ENCODE measurements at places on chromosomes 1 and 21.

DNA sequence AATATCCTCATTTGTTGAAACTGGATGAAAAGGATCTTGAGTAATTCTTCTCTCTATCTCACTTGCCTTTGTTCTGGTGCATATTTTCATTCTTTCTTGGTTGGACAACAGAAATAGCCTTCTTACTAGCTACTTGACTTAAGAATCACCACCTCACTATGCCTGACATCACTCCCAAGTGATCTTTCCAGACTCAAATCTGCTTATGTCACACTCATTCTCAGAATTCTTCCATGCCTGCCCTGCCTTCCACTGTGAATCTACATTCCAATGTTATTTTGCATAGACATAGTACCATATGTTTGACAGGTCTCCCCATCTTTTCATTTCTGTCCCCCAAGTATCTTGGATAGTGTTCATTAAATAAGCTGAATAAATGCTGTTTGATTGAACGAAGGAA, 78.5 kb upstream of the DPYD start:
- DNase-seq: no peak

GRCh38 chr1:85047144-85047471, 1.2 kb downstream of the MCOLN3 start:
- no peak for DNase-seq

DNA sequence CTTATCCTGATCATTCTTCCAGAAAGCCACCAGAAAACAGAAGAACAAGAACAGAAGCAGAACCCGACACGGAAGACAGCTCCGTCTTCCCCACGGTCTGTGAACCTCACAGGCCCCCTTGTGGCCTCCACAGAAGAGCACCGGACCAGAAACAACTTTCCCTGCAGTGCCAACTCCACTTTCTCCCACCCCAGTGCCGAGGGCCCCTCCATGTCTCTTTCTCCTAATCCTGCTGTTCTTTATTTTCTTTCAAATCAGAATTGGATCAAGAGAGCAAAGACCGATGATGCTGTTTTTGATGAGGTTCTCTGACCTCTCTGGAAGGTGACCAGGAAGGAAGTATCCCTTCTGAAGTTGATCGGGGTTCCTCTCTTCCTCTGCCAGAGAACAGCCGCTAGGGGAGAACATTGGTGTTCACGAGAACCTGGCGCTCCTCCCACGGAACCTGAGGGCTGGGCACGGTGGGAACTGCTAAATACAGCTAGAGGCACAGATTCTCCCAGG, 58.9 kb upstream of the CTTNBP2NL start:
- no peak for DNase-seq

- no peak for DNase-seq
Measured at GRCh38 chr1:235902677-235903542, 36.2 kb upstream of the LYST start.

- no peak for DNase-seq
Measured at GRCh38 chr1:66315671-66316070, 218.3 kb upstream of the SGIP1 start.

GRCh38 chr1:61268546-61269240, 186.3 kb downstream of the NFIA start:
- no peak for DNase-seq

DNA sequence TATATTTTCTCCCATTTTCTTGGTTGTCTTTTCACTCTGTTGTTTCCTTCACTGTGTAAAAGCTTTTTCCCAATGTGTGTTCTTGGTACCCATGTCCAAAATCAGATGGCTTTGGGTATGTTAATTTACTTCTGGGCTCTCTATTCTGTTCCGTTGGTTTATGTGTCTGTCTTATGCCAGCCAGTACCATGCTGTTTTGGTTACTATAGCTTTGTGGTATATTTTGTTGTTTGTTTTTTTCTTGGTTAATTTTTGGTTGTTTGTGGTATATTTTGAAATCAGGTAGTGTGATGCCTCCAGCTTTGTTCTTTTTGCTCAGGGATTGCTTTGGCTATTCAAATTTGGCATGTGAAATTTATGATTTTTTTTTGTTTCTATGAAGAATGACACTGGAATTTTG, 67.2 kb downstream of the SWT1 start:
- DNase-seq: no peak

GRCh38 chr1:199007423-199007822, 368.6 kb downstream of the PTPRC start:
- DNase-seq: no peak

DNA sequence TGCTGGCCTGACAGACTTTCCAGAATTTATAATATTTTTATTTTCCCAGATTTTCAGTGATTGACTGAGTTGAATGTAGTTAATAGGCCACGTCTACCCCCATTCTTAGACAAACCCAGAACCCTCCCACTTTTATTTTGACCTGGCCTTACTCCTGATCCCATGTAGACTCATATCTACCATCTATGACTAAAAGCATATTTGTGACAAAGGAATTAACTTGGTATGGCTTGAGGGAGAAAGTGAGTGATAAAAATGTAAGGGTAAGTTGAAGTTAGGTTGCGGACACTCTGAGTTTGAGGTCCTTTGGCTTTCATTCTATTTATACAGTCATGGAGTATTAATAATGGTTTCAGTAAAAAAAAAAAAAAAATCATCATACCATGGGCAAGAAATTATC, 168.4 kb downstream of the KCNK2 start:
- no peak for DNase-seq

DNA sequence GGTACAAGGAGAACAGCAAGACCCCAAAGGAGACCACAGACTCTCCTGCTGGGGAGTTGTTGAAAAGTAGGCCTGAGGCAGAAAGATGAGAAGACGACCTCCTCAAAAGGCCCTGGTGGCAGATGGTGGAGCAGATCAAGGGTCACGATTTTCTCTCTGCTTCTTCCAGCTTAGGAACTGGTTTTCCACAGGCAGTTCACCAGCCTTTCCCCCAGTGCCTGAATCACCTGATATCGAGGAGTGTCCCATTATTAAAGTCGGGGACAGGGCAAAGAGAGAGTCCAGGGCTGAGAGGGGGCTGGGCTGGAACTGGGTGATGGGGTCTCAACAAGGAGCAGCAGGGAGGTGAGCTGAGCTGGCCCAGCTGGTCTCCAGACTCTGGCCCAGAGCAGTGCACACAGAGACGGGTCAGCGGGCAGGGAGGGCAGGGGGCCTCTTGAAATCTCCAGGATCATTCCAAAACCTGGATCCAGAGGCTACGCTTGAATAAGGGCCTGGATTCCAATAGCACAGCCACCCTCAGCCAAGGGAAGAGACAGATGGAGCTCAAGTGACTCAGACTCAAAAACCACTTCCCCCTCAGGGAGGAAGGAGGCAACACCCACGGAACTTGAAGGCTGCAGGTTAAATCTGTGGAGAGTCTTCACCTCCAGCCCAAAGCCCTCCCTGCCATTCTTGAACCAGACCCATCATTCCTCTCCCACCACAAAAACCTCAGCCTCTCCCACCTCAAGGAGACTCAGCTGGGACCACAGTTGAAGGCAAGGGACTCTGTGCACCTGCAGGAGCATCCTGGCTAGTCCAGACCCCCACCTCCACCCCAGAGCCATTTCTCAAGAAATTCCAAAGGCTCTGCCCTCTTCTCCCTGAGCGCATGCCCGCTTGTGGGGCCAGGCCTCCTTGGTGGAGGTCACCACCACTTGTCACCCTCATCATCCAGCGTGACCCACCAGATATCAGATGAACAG, at the start of gene S100A5:
TSS of gene S100A5 (minus strand) at position 541 of the 968 bp plus-strand sequence. CDS start 743 bp downstream, outside the sequence.
- DNase-seq: no peak

DNA sequence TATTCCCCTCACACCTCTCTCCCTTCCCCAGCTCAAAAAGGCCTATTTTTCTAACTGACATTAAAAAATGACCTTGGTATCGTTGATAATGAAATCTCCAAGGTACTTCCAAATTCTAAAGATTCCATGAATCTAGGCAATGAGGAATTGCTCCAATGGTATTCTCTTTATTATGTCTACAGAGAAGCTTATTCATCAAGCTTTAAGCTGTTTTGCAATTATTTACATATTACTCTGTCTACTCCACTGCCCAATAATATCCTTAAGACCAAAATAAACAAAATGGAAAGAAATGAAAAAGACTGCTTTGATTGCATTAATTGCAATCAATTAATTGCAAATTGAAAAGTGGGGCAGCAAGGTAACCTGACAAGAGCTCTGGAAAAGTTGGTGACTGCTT, 7.9 kb downstream of the PLPP3 start:
- DNase-seq: no peak

DNA sequence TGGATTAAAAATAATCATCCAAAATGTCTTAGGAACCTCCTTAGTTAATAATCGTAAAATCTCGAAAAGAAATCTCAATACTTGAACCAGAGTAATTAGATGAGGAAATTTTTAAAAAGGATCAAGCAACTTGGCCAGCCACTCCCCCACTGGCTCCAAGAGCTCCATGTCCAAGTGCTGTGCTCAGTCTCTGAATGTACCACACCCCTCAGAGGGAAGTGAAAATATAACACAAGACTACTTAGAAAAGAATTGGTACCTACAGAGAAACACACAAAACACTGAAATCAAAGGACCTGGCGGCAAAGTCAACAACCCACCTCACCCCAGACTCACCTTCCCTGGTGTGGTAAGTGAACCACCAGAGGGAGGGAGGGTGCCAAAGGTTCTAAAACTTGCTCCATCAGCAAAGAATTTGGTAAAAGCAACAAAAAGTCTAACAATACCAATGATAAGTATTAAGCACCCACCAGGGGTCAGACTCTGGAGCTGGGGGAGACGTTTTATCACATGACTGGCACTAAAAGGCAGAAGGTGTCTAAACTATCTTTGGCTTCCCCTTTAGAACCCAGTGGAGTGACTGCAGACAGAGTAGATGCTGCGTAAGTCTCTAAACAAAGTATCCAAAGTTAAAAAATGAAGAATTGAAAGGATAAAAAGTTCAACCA, 14.0 kb downstream of the LBR start:
- DNase-seq: no peak

DNA sequence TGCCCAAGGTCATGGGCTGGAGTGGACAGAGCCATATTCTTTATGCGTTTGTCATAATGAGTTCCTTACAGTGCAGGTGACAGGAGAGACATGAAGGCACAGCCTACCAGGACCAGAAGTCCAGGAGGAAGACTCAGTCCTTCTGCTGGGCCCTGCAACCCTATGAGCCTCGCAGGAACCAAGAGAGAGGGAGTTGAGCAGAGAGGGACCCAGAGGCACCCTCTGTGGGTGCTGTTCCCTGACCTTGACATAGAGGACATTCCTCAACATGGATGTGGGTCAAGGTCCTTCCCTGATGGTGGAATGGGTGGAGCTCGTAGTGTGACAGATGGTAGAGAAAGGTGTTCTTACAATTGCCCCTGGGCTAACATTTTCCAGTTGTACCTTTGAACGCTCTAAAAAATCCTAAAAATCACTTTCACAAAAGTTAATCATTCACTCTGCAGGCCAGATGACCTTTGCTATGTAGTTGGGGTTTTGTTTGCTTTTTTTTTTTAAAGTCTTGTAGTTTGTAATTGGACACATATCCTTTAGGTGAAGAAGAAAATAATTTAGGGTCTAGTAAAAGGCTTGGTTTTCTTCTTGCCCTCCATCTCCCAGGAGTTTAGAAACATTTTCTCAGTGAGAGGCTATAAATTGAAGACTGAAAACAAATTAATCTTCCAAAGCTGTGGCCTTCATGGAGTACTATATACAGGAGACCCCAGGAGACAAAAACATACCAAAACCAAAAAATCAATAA, 41.9 kb downstream of the MAB21L3 start:
- no peak for DNase-seq

GRCh38 chr1:92465256-92465647, 21.5 kb downstream of the GFI1 start:
- DNase-seq: no peak

- DNase-seq: no peak
Measured at GRCh38 chr1:178521241-178521640, 8.3 kb downstream of the TEX35 start.

DNA sequence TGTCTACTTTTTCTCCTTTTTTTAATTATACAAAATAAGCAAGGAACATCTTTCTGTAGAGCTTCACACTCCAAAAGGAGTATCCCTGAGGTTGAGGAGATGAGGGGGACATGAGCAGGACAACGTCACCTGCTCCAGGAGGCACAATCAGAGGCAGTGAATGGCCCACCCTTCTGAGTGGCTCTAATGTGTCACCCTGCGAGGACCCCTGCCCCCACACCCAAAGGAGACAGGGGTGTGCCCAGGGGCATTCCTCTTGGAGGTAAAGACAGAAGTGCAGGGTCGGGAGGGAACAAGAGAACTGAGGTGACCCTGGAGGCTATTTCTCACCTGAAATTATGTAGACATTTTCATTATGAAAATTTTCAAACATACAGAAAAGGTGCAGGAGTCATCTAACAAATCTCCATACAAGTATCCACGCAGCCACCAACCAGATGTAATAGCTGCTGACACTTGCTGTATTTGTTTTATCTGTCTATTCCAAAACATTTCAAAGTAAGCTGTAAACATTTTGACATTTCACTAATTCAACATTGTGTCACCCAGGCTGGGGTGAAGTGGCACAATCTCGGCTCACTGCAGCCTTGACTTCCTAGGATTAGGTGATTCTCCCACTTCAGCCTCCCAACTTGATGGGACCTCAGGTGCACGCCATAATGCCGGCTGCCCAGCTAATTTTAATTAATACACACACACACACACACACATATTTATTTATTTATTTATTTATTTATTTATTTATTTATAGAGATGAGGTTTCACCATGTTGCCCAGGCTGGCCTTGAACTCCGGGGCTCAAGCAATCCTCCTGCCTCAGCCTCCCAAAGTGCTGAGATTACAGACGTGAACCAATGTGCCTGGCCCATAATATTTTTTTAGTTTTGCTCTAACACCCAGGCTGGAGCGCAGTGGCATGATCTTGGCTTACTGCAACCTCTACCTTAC, 70.7 kb downstream of the RUNX3 start:
- DNase-seq: no peak

GRCh38 chr1:203627851-203628200, 1.2 kb downstream of the ATP2B4 start:
- DNase-seq: no peak

GRCh38 chr21:35987475-35987874, 72.9 kb downstream of the SETD4 start:
- DNase-seq: no peak

DNA sequence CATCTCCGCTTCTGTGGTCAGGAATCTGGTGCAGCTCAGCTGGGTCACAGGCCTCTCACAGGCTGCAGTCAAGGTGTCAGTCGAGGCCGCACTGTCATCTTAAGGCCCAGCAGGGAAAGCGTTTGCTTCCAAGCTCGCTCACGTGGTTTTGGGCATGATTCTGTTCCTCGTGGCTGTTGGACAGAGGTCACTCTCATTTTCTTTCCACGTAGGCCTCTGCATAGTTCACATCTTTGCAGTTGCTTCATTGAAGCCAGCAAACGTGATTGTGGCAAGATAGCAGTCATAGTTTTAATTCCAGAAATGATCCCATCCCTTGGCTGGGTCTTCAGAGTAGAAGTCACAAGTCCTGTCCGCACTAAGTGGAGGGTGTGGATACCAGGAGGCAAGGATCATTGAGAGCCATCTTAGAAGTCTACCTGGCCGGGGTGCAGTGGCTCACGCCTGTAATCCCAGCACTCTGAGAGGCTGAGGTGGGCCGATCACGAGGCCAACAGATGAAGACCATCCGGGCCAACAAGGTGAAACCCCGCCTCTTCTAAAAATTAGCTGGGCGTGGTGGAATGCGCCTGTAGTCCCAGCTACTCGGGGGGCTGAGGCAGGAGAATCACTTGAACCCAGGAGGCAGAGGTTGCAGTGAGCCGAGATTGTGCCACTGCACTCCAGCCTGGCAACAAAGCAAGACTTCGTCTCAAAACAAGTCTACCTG, 24.5 kb downstream of the NECAP2 start:
- DNase-seq: no peak
